NCI-H345 (cell line): ENCODE measurements at places on chromosomes 12 and 14.
A peak's percentile ranks its signal among the peaks of the same experiment; 100 is the strongest.

DNA sequence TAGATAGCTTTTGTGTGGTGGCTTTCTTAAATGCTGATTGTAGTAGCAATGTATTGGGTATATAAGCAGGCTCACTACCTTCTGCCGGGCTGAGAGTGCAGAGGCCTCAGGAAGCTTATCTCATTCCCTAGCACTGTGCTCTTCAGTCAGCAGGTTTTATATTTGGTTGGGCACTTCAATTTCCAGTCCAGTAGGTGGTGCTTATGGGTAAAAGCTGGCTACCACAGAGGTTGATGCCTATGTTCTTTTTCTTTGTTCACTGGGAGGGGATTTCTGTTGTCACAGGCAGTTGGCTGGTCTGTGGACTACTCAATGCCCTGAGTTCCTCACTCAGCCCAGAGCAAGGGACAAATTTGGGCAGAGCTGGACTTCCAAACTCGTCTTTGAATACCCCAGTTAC, 43.0 kb upstream of the GLIPR1 start:
- DNase-seq = no peak

GRCh38 chr14:60163693-60164092, 1.5 kb downstream of the DHRS7 start:
- DNase-seq = peak; percentile 29

- no peak for DNase-seq
These were observed 794.1 kb downstream of the BCL11B start for GRCh38 chr14:98477935-98478334.

GRCh38 chr12:52969828-52970569, 21.1 kb downstream of the KRT18 start:
- DNase-seq = no peak

DNA sequence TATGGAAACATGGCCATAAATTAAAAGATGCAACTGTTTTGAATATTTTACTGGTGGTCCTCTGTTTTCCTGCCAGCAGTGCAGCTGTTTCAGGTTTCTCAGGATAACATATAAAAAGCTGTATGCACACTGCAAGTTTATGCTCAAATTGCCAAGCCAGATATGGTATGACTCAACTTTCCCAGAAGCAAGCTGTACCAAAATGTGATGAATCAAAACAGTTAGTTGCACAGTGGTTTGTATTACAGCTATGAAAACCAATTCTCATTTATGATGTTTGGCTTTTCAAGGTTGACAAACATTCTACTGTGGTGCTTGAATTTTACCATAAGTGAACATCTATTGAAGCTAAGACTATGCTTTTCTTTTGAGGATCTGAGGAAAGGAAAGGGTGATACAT, 15.5 kb downstream of the TRMT5 start:
- no peak for DNase-seq

DNA sequence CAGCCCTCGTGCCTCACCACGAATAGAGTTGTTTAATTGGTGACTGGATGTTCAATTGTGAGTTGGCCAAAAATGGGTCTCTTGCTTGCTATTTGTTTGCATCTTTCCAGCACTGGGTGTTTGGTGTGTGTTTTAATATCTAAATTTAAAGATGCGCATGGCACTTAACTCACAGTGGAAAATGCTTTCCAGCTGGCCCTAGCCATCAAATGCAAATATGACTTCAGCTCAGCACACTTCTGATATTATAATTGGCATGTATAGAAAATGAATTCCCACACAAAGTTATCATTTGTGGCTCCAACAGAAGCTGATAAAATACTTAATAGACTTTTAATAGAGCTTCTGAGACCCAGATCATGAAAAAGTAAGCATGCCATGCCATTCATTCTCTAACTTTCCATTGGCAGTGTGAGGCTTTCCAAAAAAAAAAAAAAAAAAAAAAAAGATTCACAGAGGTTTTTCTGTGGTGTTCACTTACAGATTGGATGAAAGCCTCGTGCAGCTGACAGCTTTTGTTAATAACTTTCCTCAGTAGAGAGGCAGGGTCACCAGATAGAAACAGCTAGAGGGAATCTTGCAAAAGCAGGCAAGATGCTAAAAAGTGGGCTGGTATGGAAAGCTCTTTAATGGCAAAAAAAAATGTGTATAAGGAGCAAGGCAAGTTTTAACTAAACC, 425.2 kb downstream of the GALC start:
- no peak for DNase-seq

GRCh38 chr12:90833228-90833627, 121.7 kb downstream of the CCER1 start:
- DNase-seq = no peak

- no peak for DNase-seq
These were observed 176.7 kb downstream of the PPM1H start for GRCh38 chr12:62758216-62758615.

GRCh38 chr12:119869720-119870119, 7.4 kb downstream of the CIT start:
- DNase-seq = no peak

- DNase-seq = no peak
These were observed 82.7 kb downstream of the FUT8 start for GRCh38 chr14:65495196-65495595.

DNA sequence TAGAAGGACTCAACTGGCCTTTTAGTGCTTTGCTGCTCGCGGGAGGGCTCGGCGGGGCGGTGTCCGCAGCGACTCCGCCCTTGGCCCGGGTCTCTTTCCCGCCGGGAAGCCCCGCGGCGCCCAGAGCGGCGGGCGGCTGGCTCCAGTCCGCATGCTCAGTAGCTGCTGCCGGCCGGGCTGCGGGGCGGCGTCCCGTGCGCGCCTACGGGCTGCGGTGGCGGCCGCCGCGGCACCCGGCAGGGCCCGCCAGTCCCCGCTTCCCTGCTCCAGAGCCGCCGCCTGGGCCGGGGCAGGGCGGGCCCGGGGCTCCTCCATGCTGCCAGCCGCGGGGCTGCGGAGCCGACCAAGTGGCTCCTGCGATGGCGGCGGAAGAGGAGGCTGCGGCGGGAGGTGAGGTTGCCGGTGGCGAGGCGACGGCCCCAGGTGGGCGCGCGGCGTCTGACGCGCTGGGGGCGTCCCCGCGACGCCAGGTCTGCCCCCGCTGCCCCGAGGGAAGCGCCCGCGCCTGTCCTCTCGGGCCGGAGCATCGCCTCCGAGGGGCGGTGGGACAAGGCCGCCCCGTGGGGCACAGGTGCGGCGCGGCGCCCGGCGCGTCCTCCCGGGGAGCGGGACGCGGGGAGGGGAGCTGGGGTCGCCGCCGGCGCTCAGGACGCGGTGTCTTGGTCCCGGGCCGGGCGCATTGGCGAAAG, at the start of gene BMAL2:
BMAL2 (plus strand) TSS at position 123 of the 689 bp plus-strand sequence; CDS start at position 360, 237 bp downstream.
- peak; percentile 72 for DNase-seq
